Stimulated activated CD4-positive, alpha-beta T cell treated with anti-CD3 and anti-CD28 coated beads, Interleukin-4, amount 100 ng/mL, for 1 hour (primary cell): ENCODE measurements at places on chromosomes 16 and 17.

- DNase-seq, result no peak
Measured at GRCh38 chr17:47220531-47220999, 11.4 kb downstream of the MYL4 start.

GRCh38 chr16:12255919-12256665, 279.6 kb downstream of the SNX29 start:
- DNase-seq, result no peak

DNA sequence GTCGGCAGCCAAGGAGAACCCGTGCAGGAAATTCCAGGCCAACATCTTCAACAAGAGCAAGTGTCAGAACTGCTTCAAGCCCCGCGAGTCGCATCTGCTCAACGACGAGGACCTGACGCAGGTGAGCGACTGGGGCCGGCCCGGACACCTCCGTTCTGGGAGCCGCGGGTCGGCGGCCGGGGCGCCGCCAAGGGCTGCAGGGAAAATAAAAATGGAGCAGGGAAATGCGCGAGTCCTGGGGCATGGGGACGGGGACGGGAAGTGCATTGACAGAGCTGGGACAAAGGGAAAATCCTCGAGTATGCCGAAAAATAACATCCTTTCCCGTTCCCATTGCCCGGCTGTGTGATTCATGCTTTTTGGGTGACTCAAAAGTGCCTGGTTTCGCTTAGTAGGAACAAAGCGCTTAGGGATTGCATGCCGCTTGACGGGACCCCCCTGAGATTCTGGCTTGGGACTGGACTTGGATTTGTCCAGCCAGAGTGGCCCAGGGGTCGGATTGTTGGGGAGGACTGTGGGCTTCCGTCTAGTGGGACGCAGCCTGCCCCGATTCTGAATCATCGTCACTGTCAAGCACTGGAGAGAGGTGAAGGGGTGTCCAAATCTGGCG, 699 bp downstream of the MPRIP start:
- DNase-seq, result peak; percentile 30

- peak; percentile 75 for DNase-seq
Measured at GRCh38 chr17:38867179-38867967, 2.5 kb upstream of the LASP1 start.

DNA sequence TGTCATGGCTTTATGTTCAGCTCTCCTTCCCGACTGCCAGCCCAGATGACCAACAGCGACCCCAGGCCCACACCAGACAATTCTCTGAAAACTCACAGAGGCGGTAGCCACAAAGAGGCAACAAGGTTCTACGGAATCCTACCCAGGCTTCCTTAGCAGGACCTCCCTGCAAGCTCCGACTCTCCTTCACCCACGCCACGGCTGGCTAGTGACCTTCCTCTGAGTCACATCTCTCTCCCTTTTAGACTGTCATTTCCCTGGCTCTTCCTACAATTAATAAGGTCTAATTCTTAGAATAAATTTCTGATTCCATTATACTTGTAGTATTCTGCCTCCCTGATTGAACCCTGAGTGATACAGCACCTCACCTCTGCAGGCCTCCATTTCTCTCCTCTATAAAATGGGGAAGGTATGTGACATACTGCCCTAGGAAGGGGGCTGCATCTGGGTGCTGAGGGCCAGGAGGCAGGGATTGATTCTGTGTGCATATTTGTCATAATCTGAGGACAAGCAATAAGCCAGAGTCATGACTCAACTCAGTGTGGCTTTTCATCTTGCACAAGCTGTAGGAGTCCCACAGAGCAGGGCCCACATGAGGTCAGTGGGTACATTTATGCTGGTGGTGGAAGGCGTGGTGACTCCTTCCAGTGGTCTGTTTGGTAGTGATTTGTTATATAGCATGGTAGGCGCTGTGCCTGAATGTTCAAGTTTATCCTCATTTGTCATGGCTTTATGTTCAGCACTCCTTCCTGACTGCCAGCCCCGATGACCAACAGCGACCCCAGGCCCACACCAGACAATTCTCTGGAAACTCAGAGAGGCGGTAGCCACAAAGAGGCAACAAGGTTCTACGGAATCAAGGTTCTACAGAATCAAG, 46.2 kb downstream of the SMPD3 start:
- DNase-seq, result no peak

DNA sequence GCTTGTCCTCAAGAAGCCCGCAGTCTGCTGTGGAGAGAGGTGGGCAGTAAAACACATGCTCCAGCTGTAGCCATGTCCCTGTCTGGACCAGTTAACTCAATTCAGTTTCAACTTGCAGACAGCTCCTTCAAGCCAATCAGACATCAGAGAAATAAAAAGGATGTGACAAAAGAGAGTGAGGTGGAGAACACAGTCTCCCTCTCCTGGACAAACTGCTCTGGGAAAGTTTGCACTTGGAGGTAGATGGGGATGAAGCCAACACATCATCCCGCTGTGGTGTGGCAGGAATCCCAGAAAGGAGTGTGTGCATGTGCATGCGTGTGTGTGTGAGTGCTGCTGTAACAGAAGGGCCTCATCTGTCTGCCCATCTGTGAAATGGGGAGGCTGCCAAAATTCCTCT, 358.6 kb upstream of the ASIC2 start:
- DNase-seq, result no peak

GRCh38 chr17:15999974-16000827, 577 bp downstream of the TTC19 start:
- no peak for DNase-seq

DNA sequence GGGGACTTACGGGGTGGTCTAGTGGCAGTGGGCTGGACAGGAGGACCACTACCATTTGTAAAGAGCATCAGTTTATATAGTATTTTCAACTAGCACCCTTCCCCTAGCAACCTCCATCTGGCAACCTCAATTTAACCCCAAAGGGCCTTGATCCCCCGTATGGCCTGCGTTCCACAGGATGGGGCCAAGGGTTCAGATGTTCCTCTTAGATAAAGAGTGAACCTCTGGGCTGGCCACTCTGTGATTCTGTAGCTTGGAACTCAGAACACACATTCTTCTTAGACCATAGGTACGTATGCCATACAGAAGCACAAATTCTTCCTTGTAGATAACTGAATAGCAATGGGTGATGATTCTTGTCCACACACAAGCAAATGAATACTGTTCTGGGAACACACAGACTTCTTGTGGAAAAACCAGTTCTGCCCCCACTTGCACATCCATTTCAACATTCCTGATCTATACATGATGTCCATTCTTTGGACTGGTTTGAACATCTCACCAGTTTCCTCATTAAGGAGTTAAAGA, 1.9 kb upstream of the GGA2 start:
- DNase-seq, result no peak

- no peak for DNase-seq
Measured at GRCh38 chr16:84501077-84501735, 3.3 kb downstream of the MEAK7 start.

GRCh38 chr17:75345514-75346167, 56.4 kb upstream of the SLC25A19 start:
- DNase-seq, result peak; percentile 33

- DNase-seq, result no peak
Measured at GRCh38 chr17:42920106-42920900, 19.7 kb downstream of the G6PC1 start.
